ENCODE measurements at places on chromosomes 3 and 15.

DNA sequence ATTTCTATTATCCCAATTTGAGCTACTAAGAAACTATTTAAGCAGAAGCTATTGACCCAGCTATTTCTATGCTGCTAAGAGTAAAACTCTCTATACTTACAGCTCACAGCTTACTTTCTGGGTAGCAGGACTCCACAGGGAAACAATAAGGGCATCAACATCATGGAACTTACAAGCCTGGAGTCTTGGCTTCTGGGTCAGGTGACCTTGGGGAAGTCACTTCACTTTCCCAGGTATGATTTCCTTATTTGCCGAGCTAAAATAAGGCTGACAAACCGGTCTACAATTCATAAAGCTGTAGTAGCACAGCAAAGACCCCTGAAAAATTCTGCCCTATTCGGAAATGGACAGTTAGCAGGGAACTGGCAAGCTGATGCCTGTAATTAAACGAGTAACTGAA is 278.3 kb upstream of the NR2F2 start:
- no peak for DNase-seq

GRCh38 chr3:197000211-197000610 is 29.4 kb downstream of the MELTF start:
- no peak for DNase-seq

GRCh38 chr3:30347679-30348216 is 258.7 kb upstream of the TGFBR2 start:
- DNase-seq = no peak

DNA sequence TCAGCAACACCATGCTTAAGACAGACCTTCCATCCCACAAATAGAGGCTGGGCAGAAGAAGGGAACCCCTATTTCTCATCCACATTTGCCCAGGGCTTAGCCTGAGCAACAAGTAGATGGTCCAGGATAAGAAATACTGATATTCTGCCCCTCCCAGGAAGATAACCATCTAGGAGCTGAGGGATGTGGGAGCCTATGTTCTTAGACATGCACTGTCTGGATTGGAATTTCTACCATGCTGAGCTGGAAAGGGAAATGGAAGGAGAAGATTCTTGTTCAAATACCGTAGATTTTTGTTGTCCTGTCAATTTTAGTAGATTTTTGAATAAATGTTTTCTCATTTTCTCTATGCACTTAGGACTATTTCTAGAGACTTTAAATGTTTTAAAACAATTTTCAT is 450.7 kb upstream of the SEMA6D start:
- no peak for DNase-seq

- no peak for DNase-seq
Measured at GRCh38 chr3:176347424-176348146, 849.7 kb downstream of the TBL1XR1 start.

- peak; percentile 12 for DNase-seq
Measured at GRCh38 chr3:169863458-169863899, 6.3 kb downstream of the LRRC31 start.

- no peak for DNase-seq
Measured at GRCh38 chr3:47412453-47412756, 31.6 kb downstream of the PTPN23 start.

GRCh38 chr3:160986069-160986468 is 119.1 kb downstream of the B3GALNT1 start:
- no peak for DNase-seq

- DNase-seq = no peak
Measured at GRCh38 chr3:175255698-175256097, 396.6 kb downstream of the NAALADL2 start.

DNA sequence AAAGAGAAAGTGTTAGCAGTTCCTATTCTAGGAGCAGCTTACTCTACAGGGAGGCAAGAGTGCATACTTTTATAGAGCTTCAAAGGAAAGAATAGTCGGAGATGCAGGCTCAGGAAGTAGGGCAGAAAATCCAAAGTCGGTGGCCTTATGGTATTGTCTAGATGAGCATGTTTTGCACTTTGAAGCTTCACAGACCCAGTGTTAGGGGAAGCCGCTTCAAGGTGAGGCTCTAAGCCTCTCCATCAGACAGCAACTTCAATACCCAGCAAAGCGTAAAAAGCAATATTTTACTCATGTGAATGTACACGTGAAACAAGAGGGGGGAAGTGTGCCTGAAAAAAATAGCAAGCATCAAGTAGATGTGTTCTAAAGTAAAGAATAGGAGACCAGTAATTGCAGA is 125.6 kb upstream of the RASGRP1 start:
- no peak for DNase-seq

- DNase-seq = no peak
Measured at GRCh38 chr3:185992831-185993374, 55.1 kb upstream of the TRA2B start.

DNA sequence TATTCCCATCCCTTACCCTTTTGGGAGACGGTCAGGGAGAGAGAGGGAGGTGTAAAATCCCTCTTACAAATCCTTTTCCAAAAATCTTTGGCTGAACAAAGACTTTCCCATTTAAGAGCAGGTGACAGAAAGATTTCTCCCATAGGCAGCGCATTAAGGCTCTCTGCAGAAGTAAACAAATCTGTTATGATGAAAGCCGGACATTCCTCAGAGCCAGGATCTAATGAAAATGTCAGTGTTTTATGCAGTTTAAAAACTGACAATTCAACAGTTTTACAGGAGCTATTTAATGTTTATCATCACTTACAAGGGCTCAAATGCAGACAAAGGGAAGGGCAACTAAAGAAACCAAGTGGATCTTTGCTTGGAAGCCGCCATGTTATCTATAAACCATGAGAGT is 108.3 kb upstream of the WNT5A start:
- no peak for DNase-seq

DNA sequence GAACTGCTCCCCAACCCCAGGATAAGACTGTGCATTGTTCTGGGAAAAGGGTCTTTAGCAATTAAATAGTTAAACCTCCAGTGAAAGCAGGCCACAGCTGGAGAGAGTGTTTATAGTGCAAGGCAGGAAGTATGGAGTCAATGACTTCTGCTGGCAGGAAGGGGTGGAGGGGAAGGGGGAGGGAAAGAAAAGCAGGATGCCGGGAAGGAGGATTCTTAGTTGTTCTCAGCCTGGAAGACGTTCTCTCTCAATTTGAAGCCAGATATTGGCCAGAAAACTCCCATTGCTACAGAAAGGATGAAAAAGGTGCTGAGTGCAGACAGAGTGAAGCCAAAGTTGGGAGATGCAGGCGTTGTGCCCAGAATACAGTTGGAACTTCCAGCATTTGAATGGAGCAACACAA is 35.7 kb upstream of the ACTL6A start:
- DNase-seq = no peak

- DNase-seq = no peak
Measured at GRCh38 chr15:101193120-101193644, 58.7 kb downstream of the CHSY1 start.

GRCh38 chr3:72606005-72606800 is 242.0 kb downstream of the SHQ1 start:
- no peak for DNase-seq

DNA sequence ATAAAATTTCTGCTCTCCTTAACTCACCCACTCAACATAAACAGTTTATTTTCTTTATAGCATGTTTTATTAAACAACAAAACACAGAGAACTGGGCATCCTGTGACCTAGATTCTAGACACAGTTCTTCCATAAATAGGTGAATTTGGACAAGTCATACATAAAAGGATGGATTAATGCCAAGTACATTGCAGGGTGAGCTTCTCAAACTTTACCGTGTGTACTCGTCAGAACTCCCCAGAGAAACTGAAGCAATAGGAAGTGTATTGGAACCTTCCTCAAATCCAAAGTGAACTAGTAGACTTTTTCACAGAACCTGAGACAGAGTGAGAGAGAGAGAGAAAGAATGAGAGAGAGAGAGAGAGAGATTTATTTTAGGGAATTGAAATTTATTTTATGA is 139.7 kb downstream of the CD47 start:
- no peak for DNase-seq

GRCh38 chr3:112327371-112327951 is 5.5 kb upstream of the CD200 start:
- DNase-seq = no peak

DNA sequence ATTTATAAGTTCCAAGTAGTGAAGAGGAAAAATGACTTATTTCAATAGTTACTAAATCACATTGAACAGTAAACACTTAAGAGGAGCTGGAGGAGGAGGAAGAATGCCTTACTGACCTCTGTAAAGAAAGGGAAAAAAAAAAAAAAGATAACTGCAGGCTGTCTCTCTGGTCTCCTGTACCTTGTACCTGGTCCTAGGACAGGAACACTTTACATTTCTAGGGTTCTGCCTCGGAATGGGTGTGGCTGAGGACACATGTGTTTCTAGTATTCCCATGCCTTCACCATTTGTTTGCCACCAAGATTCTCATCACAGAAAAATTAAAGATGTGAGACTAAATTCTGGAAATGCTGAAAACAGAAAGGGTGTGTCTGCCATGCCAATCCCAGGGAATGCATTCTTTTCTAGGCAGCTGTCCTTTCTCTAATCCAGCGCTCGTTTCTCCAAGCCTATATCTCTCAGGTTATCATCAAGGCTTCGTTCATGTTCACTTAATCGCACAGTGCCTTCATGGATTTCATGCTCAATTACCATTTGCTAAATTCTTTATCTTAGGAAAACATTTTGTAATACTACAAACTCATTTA is 1208.3 kb downstream of the OTOL1 start:
- no peak for DNase-seq

GRCh38 chr15:55784286-55784685 is 41.3 kb upstream of the PRTG start:
- no peak for DNase-seq

Data from stimulated activated CD8-positive, alpha-beta memory T cell treated with anti-CD3 and anti-CD28 coated beads, Interleukin-2, amount 100 ng/mL, for 1 hour (primary cell).